Stimulated activated CD4-positive, alpha-beta T cell treated with anti-CD3 and anti-CD28 coated beads, Interleukin-1b, Interleukin-23, amount 100 ng/mL, for 48 hours (primary cell): ENCODE measurements at places on chromosomes 5 and 9.

- no peak for DNase-seq
Observed at GRCh38 chr5:111127453-111128195, 35.5 kb downstream of the WDR36 start.

- DNase-seq: no peak
Observed at GRCh38 chr5:32507738-32508434, 63.3 kb upstream of the ZFR start.

GRCh38 chr9:128475867-128476266 is 20.1 kb downstream of the ODF2 start:
- no peak for DNase-seq

DNA sequence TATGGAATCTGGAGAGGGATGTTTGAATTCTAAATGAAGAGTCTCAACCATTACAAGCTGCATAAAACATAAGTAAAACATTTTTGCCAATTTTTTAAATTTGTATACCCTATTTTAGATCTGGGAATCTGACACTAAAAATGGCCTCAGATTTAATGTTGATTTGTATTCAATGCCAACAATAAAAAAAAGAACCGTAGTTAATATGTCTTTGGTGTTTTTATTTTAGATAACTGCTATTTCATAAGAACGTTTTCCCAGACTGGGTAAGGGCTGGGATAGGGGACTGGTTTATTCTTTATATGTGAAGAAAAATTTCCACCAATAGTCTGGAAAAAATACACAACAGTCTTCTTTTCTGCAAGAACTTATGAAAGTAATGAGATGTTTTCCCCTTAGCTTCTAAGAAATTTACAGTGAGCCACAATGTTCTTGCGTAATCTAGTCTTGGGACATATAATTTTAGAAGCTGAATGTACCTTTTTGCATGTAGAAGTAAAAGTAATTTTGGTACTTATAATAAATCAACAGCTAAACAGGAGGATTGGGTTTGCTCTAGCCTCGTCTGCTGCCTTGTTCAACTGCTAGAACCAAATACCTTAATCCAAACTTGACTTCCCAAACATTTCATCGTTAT is 244.6 kb upstream of the EFNA5 start:
- no peak for DNase-seq

- no peak for DNase-seq
Observed at GRCh38 chr5:52804981-52805380, 17.3 kb downstream of the ITGA1 start.

- no peak for DNase-seq
Observed at GRCh38 chr9:21684231-21684630, 118.2 kb upstream of the MTAP start.

- no peak for DNase-seq
Observed at GRCh38 chr5:167598166-167598565, 693.3 kb upstream of the WWC1 start.

DNA sequence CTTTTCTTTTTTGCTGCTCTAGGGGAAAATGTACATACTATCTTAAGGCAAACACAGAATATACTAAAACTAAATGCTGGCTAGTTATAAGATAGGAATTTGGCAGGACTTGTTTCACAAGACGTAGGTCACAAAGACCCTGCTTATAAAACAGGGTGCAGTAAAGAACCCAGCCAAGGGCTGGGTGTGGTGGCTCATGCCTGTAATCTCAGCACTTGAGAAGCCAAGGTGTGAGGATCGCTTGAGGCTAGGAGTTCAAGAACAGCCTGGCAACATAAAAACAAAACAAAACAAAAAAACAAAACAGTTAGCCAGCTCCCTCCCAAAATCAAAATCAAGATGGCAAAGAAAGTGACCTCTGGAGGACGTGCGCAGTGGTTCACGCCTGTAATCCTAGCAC is 49.5 kb upstream of the DENND4C start:
- no peak for DNase-seq

- no peak for DNase-seq
Observed at GRCh38 chr9:127711226-127711701, 4.2 kb downstream of the PTRH1 start.

GRCh38 chr9:69118656-69119055 is 55.4 kb upstream of the TJP2 start:
- DNase-seq: no peak

DNA sequence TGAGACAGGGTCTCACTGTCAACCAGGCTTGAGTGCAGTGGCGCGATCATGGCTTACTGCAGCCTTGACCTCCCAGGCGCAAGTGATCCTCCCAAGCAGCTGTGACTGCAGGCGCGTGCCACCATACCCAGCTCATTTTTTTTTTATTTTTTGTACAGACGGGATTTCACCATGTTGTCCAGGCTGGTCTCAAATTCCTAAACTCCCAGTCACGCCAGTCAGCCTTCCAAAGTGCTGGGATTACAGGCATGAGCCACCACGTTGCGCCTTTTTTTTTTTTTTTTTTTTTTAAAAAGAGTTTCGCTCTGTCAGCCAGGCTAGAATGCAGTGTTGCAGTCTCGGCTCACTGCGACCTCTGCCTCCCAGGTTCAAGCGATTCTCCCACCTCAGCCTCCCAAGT is 27.1 kb upstream of the SRP19 start:
- DNase-seq: no peak

DNA sequence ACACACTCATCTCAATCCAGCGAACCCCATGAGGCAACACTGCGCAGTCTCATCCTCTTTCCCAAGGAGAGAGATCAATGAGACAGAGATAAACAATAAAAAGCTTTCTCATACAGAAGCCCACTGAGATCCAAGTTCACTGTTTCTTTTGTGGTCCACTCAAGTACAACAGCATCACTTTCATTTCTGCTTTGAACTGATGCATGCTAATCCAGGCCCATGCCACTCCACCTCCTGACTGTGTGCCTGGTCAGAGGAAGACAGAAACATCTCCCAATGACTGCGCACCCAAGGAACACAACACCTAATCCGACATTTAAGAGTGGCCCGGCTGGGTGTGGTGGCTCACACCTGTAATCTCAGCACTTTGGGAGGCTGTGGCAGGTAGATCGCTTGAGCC is 104.0 kb downstream of the SERINC5 start:
- no peak for DNase-seq

DNA sequence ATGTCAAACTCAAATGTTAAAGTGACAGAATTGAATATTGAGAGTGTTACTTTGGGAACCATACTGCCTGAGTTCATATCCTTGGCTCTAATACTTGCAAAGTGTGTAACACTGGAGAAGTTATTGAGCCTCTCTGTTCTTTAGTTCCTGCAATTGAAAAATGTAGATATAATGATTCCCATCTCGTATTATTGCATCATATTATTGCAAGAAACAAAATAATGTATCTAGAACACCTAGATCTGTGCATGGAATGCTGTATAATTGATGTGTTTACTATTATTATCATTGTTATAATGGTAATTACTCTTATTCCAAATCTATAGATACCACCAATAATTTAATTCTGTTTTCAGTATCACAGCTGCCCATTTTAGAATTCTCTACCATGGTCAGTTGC is 310.3 kb downstream of the GABRG2 start:
- no peak for DNase-seq

GRCh38 chr5:15487228-15487627 is 12.8 kb upstream of the FBXL7 start:
- DNase-seq: no peak

- DNase-seq: no peak
Observed at GRCh38 chr5:14218011-14218410, 74.9 kb downstream of the TRIO start.

DNA sequence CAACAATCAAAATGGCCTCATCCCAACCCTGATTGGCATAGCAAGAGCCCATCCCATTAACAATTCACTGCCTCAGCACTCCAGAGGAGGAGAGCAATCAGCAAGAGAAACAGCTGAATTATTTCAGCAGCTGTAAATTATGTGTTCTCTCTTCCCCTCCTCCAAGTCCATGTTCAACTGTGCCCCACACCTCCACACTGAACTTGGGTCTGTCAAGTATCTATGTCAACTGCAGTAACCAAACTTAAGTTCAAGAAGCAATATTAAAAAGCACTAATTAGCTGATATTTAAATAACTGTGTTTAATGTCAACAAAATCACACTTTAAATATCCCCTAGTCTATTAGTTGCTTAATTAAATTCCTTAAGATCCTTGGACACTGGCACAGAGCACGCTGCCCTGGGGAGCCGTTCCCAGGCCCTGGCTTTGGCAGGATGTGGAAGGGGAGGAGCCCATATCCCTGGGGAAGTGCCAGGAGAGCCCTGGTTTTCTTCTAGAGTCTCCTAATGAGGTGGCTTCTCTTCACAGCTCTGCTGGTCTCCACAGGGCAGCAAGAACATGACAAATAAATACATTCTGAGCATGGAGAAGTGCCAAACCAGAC is 50.6 kb downstream of the SIL1 start:
- no peak for DNase-seq

DNA sequence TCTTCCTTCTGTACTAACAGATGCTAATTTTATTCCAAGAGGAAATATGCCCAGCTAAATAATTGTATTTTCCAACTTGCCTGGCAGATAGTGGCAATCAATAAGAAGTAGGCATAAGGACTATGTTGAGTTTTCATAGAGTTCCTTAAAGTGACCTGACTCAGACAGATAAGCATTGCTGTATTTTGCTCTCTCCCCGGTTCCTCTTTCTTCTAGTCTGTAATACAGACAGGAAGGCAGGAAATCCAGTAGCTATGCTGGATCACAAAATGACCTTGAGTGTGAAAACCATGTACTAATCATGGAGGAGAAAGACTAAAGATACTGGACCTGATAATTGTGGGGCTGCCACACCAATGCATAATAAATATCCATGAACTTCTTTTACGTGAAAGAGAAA is 701.7 kb downstream of the CETN3 start:
- DNase-seq: no peak

GRCh38 chr9:136270173-136270705 is 24.6 kb upstream of the QSOX2 start:
- DNase-seq: no peak

DNA sequence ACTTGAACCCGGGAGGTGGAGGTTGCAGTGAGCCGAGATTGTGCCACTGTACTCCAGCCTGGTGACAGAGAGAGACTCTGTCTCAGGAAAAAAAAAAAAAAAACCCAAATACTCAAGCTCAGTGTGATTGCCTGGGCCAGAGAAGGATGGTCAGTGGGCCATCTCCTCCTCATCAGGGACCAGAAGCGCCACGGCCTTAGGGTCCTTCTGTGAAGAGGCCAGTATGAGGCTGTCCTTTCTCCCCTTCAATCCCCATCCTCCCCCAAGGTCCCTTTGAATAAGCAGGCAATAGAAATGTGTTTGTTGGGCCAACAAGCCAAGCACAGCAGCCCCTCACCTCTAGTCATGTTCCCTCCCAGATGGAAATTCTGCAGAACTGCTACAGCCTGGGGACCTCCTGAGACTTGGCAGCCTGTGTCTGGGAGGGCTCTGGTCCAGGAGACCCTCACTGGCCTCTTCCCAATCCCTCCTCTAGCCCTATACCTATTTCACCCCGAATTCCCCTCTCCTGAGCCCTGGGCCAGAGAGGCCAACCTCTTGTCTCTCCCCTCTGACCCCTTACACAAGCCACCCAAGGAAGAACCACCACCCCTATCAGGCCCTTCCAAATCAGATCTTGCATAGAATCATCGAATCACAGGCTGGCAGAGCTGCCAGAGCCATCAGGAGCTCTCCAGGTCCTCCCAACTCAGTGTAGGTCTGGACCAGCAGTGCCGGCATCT is 1.0 kb downstream of the CSF1R start:
- DNase-seq: no peak

DNA sequence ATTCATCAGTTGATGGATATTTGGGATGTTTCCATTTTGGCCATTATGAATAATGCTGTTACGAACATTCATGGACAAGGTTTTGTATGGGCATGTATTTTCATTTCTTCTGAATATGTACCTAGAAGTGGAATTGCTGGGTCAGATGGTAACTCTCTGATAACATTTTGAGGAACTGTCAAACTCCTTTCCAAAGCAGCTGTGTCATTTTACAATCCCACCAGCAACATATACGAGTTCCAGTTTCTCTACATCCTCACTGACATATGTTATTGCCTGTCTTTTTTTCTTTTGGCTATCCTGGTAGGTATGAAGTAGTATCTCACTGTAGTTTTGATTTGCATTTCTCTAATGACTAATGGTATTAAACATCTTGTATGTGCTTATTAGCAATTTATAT is 86.7 kb downstream of the PRKACG start:
- no peak for DNase-seq

GRCh38 chr5:154194345-154195329 is 4.1 kb downstream of the GALNT10 start:
- no peak for DNase-seq

DNA sequence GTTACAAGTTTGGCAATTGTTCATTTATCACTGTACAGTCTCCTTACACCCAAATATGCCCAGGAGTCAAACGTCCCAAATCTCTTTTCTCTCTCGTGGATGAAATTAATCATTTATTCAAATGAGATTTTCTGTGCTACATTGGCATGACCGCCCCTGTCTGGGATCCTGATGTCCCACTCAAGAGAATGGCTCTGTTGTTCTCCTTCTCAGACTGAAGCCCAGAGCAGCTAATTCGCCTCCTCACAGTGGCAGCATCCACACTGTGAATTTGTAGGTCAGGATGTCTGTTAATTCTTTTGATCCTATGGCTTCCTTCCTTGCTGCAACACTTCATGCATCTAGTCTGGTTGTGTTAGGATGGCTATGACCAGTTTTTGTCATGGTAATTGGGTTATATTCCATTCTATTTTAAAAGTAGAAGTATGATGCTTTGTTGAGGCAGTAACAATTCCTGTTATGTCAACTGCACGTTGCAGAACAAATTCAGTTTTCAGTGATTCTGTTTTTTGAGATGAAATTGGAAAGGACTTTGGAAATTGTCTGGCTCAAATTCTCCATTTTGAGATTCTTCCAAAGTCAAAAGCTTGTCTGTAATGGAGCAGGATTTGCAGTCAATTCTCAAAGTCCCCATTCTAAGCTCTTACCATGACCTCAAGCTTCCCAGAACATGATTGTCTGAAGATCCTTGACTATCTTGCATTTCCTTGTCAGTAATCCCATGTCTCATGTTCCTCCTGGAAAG is 141.5 kb upstream of the GAS1 start:
- DNase-seq: no peak

DNA sequence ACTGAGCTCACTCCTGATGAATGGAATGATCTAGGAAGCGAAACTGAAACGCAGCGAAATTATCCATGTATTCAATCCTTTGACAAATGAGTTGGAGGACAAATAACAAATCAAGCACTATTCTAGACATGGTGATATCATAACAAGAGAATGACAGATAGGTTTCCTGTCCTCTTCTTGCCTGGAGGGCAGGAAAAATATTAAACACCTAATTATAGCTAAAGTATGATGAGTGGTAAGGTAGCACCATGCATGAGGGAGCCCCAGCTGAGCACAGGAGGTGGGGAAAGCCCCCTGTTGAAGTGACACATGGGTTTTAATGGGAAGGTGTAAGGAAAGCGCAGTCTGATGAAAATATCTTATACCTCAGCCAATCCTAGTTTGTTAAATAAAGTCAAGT is 225.2 kb downstream of the NPR3 start:
- DNase-seq: no peak

- DNase-seq: no peak
Observed at GRCh38 chr9:93306579-93307091, 122.7 kb downstream of the WNK2 start.
